ENCODE measurements at places on chromosomes 4 and X.

GRCh38 chr4:163485589-163485988 lies 8.9 kb upstream of the TMA16 start:
- no peak for DNase-seq

- DNase-seq, result peak; percentile 37
These were observed 38.2 kb downstream of the C4orf50 start for GRCh38 chr4:5979981-5980380.

GRCh38 chr4:56907489-56908205 lies at the start of gene REST:
TSS of gene REST (plus strand) at chr4:56907900. CDS start at chr4:56910639, 2,739 bp downstream.
- peak; percentile 84 for DNase-seq

GRCh38 chr4:73099143-73099542 lies 29.6 kb upstream of the COX18 start:
- DNase-seq, result no peak

DNA sequence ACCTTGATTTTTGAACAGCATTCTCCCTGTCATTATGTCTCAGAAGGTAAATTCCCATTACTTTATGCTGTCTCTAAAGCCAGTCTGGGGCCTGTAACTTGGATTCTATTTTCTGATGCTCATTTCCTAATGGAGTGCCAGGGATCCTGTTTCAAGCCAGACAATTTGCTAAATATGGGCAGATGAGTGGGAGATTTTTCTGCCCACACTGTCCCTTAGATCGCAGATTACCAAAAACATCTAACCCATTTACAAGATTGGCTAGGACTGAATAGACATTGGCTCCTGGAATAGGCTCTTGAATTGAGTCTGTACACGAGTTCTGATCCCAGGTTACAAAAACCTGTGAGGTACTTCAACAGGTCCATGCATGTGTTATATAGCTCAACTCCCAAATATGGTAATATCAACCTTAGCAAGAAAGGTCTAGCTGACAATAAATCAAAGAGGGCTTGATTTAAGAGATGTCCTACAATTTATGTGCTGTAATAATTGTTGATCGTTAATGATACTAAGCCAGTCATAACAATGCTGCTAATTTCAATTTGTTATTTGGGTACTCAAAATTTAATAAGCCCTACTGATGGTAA lies 5.7 kb downstream of the GPC3 start:
- no peak for DNase-seq

- DNase-seq, result no peak
These were observed 17.5 kb upstream of the SULT1E1 start for GRCh38 chr4:69877453-69877852.

- no peak for DNase-seq
These were observed 75.2 kb downstream of the PAQR3 start for GRCh38 chr4:78863991-78864390.

- DNase-seq, result no peak
These were observed 235.2 kb downstream of the FRAS1 start for GRCh38 chr4:78292341-78292740.

DNA sequence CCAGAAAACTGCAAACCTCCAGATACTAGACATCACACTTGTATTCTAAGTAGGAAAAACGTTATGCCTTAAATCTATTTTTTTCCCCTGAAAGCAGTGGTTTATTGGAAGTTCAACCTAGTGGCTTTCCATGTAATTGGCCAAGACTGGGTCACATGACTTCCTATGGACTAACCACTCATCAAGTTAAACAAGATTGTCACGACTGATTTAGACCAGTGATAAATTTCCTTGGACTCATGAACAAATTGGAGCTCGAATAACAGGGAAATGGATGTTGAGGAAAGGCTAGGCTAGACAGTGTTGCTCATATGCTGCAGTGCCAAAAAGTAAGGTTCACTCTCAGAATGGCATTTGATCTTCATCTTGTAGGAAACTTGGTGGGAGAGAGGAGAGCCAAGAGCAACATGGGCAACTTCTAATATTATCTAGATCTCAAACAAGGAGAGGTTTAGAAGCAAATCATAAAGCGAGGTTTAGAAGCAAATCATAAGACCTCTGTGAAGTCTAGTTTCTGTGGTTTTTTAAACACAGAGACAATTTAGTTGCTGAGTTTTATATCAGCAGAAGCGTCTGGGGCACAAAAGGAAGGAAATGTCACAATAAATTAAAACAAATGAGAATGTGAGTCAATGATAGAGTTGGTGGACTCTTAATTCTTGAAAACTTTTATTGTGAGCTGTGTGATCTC lies 165.6 kb upstream of the BOD1L1 start:
- DNase-seq, result no peak

All from NB4 (cell line).